ENCODE measurements at places on chromosomes 5 and 9.

DNA sequence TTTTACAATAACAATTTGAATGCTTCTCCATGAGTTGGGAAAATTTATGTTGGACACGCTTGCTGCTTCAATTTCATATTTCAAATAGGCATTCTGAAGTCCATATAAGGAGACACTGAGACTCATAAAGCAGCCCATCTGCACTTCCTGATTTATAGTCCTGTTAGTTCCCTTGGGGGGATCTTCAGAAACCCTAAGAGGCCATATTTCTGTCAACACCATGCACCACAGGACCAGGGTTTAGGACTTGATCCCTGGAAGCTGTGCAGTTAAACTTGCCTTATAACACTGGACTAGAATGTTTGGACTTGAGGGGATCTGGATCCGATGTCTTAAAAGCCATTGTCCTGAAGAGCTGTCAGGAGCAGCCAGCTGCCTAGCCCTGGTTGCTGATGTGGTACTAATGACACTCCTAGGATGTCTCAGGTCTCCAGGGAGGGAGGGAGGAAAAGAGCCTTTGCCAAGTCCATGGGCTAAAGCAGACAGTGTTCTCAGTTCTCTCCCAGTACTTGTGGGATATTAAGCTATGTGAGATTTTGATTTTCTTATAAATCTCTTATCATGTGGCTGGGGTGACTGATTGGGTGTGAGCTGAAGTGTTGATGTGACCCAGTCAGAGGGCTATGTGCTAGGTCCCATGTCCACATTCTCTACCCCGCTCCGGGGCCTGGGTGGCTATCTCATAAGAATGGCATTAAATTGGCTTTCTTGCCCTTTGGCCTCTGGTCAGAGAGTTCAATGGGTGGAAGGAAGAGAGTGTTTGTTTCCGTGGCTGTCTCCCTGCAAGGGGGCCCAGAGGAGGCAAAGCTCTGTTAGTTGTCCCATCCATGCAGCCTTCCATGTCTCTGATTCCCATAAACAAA is 399.8 kb downstream of the OSTF1 start:
- DNase-seq: no peak

DNA sequence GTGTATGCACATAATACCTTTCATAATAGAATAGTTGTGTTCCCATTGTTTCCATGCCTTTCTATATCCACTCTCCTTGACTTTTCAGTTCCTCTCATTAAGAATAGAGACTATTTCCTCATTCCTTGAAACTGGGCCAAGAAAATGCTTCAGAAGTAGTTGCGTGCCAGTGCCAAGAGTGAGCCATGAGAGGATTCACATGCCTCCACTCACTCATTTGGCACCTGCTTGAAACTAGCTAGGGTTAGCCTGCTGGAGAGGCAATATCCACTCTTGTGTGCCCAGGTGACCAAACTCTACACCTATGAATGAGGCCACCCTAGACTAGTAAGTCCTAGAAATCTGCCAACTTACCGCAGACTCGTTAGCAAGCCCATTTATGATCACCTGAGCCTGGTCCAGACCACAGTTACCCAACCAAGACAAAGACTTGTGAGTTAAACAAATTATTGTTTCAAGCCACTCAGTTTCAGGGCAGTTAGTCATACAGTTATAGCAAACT is 276.3 kb downstream of the EPB41L4A start:
- DNase-seq: no peak

GRCh38 chr9:99294850-99295461 is 72.9 kb downstream of the SEC61B start:
- peak; percentile 13 for DNase-seq

DNA sequence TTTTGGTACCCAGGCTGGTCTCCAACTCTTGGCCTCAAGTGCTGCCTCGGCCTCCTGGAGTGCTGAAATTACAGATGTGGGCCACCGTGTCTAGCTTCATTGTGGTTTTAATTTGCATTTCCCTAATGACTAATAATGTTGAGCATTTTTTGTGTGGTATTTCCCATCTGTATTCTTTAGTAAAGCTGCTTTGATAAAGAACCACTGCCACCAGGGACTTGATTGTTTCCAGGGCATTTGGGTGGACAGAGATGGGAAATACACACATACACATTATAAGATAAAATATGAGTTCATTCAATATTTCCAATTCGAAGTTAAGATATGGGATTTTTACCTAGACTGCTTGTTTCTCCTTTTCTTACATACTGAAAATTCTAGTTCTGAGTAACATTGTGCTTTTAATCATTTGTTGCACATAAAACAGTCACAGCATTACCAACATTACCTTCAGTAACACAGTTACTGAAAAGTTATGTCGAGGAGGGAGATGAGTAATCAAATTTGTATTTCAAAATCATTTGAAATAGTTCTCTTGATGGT is 28.9 kb downstream of the HABP4 start:
- DNase-seq: no peak

DNA sequence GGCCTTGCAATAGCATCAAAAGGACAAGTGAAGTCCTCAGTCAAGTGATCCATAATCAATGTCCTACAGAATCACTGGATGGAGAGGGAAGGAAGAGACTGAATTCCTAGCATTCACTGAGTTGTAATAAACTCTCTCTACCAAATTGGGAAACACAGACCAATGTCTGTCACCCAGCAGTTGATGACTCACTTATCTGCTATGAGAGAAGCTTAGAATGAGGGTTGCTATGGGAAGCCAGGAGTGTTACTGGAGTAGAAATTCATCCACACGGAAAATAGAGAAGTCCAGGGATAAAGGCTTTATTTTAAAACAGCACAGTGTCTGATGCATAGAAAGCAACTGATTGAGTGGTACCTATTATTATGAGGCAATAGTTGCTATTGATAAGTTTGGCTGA is 407.4 kb downstream of the BRINP1 start:
- peak; percentile 2 for DNase-seq

DNA sequence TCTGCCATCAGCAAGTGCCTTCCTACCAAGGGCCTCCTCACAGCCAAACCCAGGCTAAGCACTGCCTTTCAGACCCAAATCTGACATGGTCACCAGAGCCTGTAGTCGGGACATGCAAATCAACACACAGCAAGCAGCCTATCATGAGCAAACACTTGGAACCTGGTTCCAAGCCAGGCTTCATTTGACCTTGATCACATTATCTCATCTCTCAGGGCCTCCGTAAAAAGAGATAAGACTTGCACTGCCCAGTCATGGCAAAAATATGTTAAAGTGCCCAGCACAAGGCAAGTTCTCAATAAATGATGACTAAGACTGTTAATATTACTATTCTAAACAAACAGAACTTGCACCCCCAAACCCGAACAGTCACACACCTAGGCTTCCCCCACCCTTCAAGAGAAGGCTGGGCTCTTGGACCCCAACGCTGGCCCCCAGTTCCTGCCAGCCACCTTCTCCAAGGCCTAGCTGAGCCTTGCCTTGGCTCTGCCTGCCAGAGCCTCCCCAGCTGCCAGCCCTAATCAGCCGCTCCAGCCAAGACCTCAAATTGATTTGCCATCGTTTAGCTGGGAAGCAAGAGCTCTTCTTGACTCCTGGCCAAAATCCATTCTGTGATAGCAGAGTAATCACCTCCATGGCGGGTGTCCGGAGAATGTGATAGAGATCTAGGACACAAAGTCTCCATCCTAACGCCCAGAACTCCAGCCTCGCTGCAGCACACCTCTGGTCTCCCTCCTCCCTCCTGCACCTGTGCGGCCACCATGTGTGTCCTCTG is 18.7 kb downstream of the CPLX2 start:
- peak; percentile 68 for DNase-seq

- no peak for DNase-seq
Observed at GRCh38 chr5:112388739-112389138, 30.3 kb downstream of the EPB41L4A start.

- DNase-seq: no peak
Observed at GRCh38 chr9:72596451-72597180, 75.2 kb downstream of the TMC1 start.

- DNase-seq: no peak
Observed at GRCh38 chr5:133866160-133866902, 102.1 kb downstream of the C5orf15 start.

DNA sequence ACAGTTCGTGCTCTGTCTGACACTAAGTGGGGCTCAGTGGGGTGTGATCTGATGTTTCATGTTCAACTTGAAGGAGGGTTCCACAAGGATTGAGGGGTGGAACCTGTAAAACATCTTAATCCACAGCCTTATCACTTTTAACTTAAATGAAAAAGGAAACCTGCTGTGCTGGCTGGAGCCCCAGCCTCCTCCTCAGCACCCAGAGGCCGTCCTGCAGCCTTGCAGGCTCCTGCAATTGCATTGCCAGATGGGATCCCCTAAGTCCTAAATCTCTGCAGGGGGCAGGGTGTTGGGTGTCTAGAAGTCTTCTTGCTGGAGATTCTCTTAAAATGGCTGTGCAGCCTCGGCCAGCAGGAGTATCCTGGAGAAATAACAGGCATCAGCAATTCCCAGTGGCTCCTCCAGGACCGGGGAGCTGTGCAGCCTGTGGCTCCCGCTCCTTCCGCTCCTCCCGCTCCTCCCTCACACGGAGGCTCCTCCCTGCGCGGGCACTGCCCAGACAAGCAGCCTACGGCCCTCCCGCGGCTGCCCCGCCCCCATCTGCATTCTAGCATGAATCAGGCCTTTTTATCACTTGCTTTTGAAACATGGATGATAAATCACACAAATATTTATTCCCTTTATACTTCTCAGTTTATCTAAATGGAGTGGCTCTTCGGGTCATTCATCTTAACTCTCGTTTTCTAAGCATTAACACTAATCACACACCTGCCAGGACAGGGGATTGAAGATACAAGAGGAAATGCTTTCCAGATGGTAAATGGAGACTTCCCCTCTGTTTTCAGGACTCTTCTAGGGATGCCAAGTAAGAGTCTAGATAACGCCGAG is 131.0 kb downstream of the ADAMTS16 start:
- peak; percentile 82 for DNase-seq

DNA sequence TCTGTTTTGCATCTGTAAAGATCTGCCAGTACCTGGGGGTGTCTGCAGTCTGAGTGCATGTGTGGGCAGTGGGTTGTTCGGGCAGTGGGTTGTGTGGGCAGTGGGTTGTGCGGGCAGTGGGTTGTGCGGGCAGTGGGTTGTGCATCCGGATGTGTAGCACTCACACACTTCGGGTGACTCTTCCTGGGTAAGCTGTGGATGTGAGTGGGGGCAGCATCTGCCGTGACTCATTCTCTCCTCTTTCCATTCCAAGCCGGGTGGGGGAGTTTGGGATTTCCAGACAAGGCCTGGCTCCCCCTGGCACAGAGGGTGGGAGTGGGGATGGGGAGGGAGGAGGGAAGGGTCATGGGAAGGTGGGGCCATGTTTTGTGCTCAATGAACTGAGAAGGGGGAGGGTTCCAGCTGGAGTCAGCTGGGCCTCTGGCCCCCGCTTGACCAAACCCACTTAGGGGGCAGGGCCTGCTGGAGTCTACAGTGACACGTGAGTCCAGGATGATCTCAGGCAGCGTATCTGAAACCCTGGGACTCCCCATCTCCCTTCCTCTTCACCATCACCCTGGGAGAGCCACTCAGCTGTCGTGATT is 8.3 kb downstream of the CRB2 start:
- no peak for DNase-seq

DNA sequence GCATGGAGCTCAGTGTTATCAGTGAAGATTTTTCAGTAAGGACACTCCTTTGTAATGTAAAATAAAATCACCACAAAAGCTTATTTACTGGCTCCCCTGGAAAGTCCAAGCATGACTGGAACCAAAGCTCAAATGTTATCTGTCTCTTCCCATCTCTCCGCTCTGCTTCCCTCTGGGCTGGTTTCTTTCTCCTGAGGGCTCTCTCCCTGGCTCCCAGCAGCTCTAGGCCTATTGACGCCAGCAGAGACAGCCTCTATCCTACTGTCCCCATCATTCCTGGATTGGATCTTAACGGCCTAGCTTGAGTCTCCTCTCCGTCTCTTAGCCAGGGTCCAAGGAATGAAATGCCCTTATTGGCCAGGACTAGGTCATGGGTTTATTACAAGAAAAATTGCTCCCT is 86.1 kb downstream of the TMEM167A start:
- DNase-seq: no peak

- DNase-seq: no peak
Observed at GRCh38 chr5:158591301-158591863, 508.3 kb downstream of the EBF1 start.

DNA sequence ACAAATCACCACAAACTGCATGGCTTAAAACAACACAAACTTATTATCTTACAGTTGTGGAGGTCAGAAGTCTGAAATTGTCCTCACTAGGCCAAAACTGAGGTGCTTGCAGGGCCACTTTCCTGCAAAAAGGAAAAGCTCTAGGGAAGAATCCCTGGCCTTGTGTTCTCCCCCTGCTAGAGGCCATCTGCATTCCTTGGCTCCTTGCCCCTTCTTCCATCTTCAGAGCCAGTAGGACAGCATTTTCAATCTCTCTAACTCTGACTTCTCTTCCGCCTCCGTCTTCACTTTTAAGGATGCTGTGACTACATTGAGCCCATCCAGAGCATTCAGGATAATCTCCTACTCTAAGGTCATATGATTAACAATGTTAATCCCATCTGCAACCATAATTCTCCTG is 236.6 kb downstream of the CDK5RAP2 start:
- no peak for DNase-seq

GRCh38 chr9:136103651-136104487 is 8.8 kb upstream of the NACC2 start:
- DNase-seq: no peak

DNA sequence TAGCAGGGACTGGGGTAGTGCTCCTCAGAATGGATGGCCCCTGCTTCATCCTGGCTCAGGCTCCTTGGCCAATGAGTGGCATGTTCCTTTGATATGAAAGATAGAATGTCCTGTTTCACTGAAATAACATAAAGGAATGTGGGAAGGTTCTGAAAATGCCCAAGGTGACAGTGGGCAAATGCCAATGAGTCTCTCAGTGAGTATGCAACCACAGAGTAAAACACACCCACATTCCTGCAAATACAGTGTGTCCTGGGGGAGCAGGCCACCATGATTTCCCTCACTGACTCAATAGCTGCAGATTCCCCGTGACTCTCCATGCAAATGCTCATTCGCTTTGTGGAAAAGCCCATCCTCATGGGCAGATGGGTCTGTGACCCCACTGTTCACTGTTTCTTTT is 36.4 kb downstream of the ZNF366 start:
- DNase-seq: no peak

DNA sequence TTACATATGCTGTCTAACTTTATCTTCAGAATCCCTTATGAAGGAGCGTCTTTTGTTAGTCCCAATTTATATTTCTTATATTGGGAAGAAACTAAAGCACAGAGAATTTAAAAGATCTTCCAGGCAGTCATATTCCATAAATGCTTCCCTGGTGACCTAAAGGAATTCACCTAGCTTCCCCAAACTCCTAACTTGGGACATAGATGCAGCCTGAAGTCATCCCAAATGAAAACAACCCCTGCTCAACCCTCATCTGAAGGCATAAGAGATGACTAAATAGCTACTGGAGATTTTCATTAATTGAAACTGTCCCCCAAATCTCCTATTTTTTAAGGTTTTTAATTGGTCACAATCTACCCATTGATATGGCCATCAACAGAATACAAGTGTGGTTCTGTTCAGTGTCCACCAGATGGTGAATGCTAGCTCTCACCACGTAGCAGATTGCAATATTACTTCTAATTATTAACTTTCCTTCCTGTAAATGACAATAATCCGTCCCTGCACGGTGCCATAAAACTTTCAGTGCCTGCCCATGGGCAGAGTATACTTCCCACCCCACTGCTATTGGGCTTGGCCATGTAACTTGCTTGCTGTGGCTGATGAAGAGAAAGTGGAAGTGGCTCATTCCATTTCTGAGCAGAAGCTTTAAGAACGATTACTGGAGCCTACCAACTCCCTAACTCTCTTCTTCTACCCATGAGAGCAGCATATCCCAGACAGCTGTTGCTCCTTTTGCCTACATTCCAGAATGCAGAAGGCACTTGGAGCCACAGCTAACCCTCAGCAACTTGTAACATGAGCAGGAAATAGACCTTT is 18.7 kb downstream of the PRUNE2 start:
- no peak for DNase-seq

GRCh38 chr9:94921656-94922055 is 195.2 kb downstream of the AOPEP start:
- no peak for DNase-seq
